ENCODE measurements at places on chromosomes 7 and 10. TPM values are rescaled to one million over a fixed set of nuclear protein-coding genes. Genes with fewer than 3 reads are reported as not detected.

CYP26C1 gene
- total RNA-seq: not detected

CPA2 gene
- not detected for total RNA-seq

TMEM196 gene
- total RNA-seq: not detected

CAMK2B gene
- 1.2 TPM for total RNA-seq

OPN4 gene
- total RNA-seq: not detected

ASB10 gene
- not detected for total RNA-seq

ZNF680 gene
- 4.3 TPM for total RNA-seq

ANKRD1 gene
- total RNA-seq: 3.5 TPM

DNA sequence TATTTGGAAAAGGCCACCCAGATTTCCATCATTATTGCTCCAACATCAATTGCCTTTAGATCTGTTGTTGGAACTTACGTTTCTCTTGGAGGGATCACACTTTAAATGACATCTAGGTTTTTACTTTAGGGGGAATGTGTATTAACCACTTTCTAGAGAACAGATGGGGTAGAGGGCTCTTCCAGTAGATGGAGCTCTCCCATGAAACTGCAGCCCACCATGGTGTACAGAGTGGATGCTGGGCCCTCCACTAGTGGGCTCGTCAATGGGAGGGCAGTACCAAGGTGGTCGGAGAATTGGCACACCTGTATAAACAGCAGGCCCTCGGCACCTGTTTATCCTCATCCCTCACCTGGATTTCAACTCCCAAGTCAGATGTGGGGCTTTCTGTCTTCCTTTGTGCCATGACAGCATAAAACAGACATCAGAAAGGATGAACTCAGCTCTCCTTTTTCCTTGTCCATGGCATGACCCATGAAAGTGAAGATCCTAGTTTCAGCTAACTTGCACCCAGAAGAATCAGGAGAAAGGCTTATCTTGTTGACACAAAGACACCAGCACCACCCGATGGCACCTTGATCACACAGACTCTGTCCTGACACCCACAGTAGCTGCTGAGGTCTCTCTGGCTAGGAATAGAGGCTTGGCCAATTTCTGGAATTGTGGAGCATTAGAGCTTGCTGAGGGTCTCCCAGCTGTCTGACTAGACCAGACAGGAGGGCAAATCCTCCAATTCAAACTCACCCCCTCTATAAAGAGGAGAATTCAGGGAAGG lies 150.5 kb downstream of the CYP26A1 start:
- DNase-seq: peak; percentile 7

DNA sequence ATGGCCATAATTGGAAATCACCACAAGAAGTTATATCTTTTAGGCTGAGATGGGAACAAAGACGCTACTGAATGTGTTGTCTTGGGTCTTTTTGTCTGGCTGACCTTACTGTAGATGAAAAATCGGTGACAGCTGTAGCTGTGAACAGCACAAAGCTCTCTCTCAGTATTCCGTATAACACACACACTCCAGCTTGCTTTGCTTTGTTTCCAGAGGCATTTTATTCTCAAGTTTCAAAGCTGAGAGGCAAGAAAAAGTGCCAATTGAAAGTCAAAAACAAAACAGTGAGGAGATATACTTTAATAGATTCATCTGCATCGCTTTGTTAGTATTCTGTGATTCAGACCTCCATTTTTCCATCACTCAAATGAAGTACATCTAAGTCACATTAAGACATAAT lies 39.6 kb upstream of the CABCOCO1 start:
- no peak for DNase-seq

GRCh38 chr10:37010741-37011140 lies 114.7 kb upstream of the ANKRD30A start:
- DNase-seq: peak; percentile 42

- DNase-seq: no peak
Observed at GRCh38 chr10:102327002-102327401, 68.5 kb upstream of the NFKB2 start.

DNA sequence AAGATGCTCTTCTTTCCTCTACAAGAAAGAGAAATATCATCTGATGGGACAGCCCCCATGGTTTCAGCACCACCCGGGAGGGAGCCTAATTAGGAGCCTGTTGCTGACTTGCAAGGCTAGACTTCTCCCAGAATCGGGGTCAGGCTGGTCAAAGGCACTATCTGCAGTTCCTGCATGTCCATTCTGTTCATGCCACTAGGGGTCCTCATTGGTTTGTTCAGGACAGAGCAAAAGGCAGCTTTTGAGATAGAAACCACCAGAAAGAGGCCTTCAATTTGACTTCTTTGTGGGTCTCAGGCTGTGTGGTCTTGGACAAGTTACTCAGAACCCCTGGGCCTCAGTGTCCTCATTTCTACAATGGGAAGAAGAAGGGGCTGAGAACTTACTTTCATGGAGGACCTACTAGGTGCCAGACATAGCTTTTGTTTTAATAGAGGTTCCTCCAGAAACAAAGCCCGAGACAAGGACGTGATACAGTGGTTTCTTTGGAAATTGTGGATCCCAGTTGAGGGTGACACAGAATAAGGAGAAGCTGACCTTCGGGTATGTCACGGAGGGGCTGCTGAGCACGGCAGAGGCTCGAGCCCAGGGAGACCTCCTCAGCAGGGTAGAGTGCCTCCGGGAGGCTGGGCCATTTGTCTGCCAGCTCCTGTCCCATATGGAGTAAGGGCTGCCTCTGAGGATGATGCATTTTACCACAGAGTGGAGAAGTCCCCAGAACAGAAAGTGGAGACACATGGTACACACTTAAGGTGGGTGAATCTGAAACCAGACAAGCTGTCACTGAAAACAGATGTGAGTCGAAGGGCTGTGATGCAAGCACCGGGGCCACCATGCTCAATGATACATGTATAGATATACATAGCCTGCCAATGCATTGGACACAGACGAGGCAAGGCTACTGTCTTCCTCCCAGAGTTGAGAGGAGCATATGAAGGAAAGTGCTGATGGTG lies 33.1 kb upstream of the NEUROD6 start:
- peak; percentile 76 for DNase-seq

GRCh38 chr10:125489731-125490130 lies 193.2 kb downstream of the TEX36 start:
- DNase-seq: no peak

DNA sequence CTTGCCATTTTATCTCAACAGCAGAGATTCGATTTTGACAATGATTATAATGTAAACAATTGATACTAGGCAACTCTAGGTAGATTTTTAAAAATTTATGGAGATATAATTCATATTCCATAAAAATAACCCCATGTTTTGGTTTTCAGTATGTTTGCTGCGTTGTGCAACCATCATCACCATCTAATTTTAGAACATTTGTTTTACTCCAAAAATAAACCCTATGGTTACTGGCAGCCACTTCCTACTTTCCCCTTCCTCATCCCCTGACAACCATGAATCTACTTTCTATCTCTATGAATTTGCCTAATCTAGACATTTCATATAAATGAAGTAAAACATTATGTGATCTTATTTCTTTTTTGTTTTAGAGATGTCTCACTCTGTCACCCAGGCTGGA lies 401.9 kb downstream of the THSD7A start:
- no peak for DNase-seq

- DNase-seq: no peak
Observed at GRCh38 chr7:56290548-56290947, 174.3 kb upstream of the NUPR2 start.

GRCh38 chr10:59310324-59310914 lies 51.9 kb downstream of the FAM13C start:
- DNase-seq: no peak

GRCh38 chr7:5374464-5374863 lies 49.2 kb downstream of the TNRC18 start:
- no peak for DNase-seq

DNA sequence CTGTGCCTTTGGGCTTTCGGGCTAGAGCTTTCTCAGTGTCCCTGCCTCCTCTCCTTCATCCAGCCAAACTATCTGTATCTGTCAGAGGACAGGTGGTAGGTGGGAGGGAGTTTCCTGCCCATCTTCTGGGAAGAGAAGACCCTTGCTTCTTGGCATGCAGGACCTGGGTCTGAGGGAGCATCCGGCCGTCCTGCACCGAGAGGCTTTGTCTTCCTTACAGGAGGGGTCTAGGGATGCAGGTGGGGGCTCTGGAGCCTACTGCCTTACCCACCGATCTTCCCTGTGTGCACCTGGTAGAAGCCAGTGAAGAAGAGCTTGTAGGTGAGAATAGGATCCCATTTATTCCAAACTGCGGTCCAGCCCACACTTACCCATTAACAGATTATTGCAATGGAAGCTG lies 5.8 kb upstream of the KLF6 start:
- DNase-seq: no peak

DNA sequence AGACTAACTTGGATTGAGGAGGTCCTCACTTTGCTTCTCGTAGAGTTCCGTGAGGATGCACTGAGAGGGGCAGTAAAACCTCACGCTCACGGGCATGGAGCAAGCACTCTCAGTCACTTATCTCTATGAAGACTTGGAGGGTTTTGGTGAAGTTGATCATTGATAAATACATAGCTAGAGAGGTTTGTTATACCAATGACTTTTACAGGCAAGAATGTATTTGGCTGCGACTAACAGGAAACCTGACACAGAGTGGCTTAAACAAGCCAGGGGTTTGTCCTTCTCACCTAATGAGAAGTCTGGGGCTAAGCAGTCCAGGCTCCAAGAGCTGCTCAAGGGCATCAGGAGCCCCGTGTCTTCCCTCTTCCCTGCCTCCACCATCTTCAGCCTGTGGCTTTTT lies 6.1 kb downstream of the BICC1 start:
- peak; percentile 57 for DNase-seq

GRCh38 chr10:58516119-58516518 lies 3.4 kb downstream of the BICC1 start:
- DNase-seq: peak; percentile 82

GRCh38 chr7:32677593-32677992 lies 182.3 kb downstream of the AVL9 start:
- DNase-seq: no peak

DNA sequence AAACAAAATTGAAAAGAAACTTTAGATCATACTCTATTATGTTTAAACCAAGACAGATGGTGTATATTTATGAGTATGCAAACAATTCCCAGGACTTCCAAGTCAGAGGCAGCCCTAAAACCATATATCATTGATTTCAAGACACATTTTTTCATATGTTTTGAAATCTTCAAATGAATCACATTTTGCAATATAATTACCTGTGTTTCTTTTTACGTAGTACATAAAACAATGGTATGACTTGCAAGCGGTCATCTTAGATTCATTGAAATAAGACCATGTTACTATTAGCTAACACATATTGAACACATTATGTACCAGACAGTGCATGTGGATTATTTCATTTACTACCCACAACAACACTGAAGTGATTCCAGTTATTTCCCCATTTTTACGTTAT lies 14.9 kb downstream of the SMURF1 start:
- DNase-seq: no peak

DNA sequence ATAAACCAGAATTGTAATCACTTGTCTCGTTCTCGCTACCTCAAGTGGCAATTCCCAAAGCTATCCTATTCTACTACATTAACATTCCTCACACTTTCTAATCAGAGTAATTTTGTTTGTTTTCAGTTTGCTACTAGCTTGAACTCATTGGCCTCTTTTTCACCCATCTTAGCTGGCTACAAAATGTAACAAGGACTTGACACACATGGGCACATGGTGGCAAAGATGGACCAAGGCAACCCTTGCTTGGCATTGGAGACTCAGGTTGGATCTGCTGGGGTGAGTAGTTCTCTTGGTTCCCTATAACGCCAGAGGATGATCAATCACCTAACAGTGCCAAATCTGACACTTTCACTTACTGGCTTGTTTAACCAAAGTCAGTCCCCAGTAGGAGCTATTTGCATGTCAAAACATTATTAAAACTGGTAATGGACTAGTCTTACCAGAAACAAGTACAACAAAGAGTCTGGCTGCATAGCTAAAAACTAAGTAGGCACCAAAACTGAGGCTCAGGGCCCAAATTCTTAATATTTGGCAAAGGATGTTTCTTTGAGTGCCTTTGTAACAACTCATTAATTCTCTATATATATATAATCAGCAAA lies 1.9 kb downstream of the USP6NL start:
- no peak for DNase-seq

DNA sequence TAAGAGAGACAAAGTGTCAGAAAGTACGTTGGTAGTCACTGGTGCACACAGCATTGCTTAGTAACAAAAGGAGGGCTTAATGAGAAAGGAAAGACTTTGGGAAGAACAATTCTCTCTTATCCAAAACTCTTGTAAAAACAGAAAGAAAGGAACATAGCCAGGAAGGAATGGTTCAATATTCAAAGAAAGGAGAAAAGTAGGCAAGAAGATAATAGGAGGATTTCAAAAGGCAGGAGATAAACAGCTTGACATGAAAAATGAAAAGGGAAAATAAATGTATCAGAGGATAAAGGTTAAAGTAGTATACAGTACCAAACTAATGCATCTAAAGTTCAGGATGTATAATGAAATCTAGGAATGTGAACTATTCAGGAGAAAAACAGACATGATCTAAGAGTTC lies 20.1 kb downstream of the ZFAND4 start:
- DNase-seq: no peak

GRCh38 chr10:97005349-97005748 lies 173.3 kb downstream of the LCOR start:
- DNase-seq: no peak

DNA sequence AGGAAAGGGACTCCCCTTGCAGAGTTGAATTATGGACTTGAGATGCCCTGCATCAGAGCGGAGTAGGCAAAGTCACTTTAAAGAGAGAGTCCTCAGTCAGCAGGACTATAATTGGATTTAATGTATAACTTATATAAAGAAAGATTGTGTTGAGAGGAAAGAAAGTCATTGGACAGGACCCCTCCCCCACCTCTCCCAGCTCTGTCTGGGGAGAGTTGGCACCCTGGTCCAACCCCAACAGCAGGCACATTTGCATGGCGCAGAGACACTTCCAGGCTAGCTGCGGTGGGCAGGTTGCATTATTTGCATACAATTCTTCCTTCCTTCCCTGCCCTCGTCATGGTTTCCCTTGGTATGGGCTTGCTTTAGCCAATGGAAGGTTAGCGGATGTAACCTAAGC lies 46.1 kb upstream of the NPTX2 start:
- DNase-seq: no peak

GRCh38 chr10:80136134-80136571 lies 3.6 kb downstream of the PLAC9 start:
- DNase-seq: peak; percentile 15

Measured in PC-3 (cell line).